ENCODE measurements at places on chromosomes 7 and 10. TPM values are rescaled to one million over a fixed set of nuclear protein-coding genes. Genes with fewer than 3 reads are reported as not detected.
A peak's percentile ranks its signal among the peaks of the same experiment; 100 is the strongest.

The PLCE1 gene
- total RNA-seq, result 42.9 TPM

GRCh38 chr7:50336894-50337703, 32.6 kb downstream of the IKZF1 start:
- DNase-seq, result no peak

- DNase-seq, result no peak
Measured at GRCh38 chr7:121166916-121167315, 161.9 kb upstream of the WNT16 start.

- DNase-seq, result no peak
Measured at GRCh38 chr10:61456095-61456789, 3.1 kb upstream of the TMEM26 start.

- DNase-seq, result no peak
Measured at GRCh38 chr7:14960721-14961120, 58.2 kb upstream of the DGKB start.

- no peak for DNase-seq
Measured at GRCh38 chr7:29377718-29378117, 183.1 kb downstream of the CHN2 start.

DNA sequence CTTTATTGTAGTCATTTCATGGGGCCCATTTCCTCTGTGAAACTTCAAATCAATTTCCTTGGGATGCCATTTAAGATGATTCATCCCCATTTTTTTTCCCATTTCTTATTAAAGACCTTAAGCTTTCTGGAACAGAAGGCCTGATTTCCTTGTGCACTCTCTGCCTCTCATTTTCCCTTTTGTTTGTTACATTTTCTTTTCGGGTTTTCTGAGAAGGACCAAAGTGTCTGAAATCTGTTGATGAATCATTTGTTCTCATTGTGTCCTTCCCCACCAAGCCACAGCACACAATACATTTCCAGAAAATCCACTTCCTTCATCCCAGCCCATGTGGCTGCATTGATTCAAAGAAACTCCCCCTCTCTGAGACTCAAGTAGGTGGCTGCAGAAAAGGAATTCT, 372.4 kb downstream of the SFMBT2 start:
- no peak for DNase-seq

The CALHM1 gene
- total RNA-seq, result not detected

- no peak for DNase-seq
Measured at GRCh38 chr10:119095640-119096039, 8.3 kb upstream of the DENND10 start.

- no peak for DNase-seq
Measured at GRCh38 chr7:149736478-149737360, 36.7 kb downstream of the ZNF467 start.

The ALOX5 gene
- 35.5 TPM for total RNA-seq

- no peak for DNase-seq
Measured at GRCh38 chr7:128352153-128352537, 8.4 kb upstream of the RBM28 start.

DNA sequence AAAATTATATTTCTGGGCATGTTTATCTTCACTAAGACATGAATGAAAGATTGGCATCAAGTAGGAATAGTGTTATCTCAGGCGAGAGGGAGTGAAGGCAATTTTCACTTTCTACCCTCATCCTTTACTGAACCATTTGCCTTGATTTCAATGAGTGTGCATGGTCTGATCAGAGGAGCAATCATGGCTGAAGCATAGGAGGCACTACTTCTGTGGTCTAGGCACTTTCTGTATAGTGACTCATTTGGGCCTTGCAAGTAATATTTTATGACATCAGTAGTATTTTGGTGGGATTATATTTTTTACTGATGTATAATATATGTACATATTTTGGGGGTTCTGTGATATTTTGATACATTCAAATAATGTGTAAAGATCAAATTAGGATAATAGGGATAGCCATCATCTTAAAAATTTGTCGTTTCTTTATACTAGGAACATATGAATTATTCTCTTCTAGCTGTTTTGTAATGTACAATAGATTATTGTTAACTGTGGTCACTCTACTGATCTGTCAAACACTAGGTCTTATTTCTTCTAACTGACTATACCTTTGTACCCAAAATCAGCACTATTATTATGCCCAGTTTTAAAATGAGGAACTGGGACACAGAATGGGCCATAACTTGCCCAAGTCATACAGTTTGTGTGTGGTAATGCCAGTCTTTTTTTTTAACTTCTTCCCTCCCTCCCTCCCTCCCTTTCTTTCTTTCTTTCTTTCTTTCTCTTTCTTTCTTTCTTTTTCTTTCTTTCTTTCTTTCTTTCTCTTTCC, 101.9 kb downstream of the RAB11FIP2 start:
- no peak for DNase-seq

- DNase-seq, result no peak
Measured at GRCh38 chr7:14021069-14021468, 31.6 kb upstream of the ETV1 start.

The OR9A2 gene
- total RNA-seq, result not detected

DNA sequence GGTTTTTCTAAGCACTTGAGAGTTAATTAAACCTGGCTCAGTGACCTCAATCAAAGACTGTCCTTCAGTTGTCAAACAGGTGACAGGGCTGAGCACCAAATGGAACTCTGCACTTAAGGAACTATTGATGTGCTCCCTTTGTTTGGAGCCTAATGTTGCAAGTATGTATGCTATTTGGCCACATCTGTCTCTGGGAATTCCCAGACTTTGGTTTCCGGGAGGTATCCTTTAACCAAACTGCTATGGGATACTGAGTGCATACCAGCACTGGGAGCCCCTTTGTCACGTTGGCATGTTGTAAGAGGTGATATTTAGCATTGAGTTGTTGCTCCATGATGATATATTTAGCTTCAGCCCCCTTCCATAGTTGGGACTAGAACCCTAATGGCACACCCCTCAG, 25.2 kb downstream of the ASZ1 start:
- no peak for DNase-seq

- DNase-seq, result peak; percentile 46
Measured at GRCh38 chr10:132698761-132699391, 87.1 kb downstream of the NKX6-2 start.

The HOXA2 gene
- 4.7 TPM for total RNA-seq

DNA sequence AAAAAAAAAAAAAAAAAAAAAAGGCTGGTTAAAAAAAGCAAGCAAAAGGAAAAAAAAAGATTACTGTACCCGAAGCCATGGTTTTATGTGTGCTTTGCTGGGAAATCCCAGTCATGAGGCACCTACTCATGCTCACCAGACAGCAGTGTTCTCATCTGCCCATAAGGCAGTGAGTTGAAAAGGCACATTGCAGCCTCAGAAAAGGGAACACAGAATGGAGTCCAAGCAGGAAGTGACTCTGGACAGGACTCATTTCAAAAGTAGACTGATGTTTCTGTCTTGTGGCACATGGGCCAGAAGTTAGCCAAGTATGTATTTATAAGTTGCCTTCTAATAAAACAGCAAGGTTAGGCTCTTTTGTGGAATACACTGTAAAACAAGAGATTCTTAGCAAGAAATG, 40.2 kb downstream of the PDSS1 start:
- DNase-seq, result no peak

DNA sequence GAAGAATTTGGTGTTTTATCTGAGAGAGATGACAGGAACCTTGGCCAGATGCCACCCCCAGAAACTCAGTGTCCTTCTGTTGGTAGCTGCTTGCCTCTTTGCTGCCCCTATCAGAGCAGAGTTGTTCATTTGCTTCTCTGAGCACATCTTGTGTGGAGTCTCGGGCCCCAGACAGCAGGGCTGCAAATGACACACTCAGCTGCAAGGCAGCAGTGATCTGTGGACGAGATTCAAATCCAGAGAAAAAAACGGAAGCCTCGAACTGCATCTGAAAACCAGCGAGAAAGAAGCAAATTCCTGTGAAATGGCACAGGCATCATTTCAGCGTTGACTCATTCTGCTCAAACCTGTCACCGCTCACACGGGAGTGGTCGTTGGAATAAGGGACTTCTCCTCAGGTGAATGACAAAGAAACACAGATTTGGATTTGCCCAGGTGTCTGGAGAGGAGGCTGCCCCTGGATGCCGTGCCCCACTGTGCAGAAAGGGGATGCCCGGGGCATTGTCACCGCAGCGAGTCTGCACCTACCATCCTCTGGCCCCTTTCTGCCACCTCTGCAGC, 144.7 kb downstream of the PFKFB3 start:
- DNase-seq, result no peak

- DNase-seq, result no peak
Measured at GRCh38 chr7:36182854-36183604, 30.0 kb downstream of the EEPD1 start.

DNA sequence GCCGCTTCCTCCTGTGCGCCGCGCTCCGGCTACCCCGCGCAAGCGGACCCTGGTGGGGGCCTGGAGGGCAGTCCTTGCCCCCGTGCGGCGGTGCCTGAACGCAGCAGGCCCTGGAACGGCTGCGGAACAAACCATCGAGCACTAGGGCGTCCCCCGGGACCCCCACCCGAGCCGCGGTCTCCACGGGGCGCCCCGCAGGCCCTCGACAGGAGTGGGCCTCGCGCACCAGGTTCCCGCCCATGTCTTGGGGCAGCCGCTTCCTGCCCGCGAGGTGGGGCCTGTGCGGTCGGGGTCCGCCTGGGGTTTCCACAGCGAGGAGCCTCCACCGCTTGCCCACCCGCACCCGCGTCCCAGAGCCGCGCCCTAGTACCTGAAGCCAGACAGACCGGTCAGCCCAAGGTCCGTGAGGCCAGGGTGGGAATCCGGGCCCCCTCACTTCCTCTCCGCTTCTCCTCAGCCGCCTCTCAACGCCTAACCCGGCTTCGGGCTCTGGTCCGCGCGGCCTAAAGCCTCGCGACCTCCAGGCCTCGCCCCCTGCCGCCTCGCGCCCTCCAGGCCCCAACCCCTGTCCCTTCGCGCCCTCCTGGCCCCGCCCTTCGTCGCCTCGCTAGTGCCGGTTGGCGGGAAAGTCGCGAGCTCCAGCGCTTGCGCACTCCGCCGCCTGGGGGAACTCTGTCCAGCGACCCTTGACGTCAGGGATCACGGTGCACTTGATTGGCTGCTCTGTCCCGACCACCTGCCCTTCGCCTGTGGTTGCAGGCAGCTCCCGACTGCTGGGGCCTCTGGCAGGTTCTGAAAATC, 7.0 kb upstream of the GBX1 start:
- DNase-seq, result peak; percentile 52

GRCh38 chr10:13959443-13960359, 371.0 kb downstream of the FRMD4A start:
- no peak for DNase-seq

The TRPV5 gene
- total RNA-seq, result not detected

The NDUFB2 gene
- total RNA-seq, result 216 TPM

The JMJD1C gene
- total RNA-seq, result 153 TPM

The STAMBPL1 gene
- total RNA-seq, result 116 TPM

- DNase-seq, result no peak
Measured at GRCh38 chr7:140607441-140607989, 33.1 kb downstream of the DENND2A start.

The PLEKHS1 gene
- total RNA-seq, result 42.0 TPM

DNA sequence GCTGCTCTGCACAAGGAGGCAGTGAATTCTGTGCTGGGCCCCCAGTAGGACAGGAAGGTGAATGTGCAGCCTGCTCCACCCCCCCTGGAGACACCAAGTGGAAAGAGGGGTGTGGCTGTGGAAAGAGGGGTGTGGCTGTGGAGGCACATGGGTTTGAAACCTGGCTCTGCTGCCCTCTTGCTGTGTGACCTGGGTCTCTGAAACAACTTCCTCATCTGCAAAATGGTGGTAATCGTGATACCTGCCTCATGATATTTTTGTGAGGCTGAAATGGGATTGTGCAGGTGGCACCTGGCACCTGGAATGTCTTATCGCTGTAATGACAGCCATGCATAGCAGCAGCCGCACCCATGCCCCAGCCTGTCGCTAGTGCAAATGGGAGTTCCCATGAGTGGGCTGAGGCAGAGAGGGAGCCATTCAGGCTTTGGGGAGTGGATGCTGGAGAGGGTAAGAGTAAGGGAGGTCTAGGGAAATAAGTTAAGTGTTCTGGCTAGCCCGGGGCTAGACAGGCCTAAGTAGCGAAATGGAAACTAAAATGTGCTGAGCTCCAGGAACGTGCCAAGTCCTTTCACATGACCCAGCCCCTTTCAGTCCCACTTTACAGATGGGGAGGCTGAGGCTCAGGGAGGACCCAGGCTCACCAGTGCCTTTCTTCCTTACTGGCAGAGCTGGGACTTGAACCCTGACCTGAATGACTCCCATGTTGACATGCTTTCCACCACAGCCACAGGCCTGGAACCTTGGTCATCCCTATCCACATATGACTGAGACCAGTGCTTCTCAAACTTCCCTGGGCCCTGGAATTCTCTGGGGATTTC, 35.0 kb downstream of the C10orf105 start:
- peak; percentile 33 for DNase-seq

- no peak for DNase-seq
Measured at GRCh38 chr7:81433206-81433605, 336.6 kb downstream of the HGF start.

- peak; percentile 56 for DNase-seq
Measured at GRCh38 chr10:124722798-124723783, 21.1 kb downstream of the FAM53B start.

- DNase-seq, result no peak
Measured at GRCh38 chr7:104160375-104160774, 47.4 kb downstream of the ORC5 start.

DNA sequence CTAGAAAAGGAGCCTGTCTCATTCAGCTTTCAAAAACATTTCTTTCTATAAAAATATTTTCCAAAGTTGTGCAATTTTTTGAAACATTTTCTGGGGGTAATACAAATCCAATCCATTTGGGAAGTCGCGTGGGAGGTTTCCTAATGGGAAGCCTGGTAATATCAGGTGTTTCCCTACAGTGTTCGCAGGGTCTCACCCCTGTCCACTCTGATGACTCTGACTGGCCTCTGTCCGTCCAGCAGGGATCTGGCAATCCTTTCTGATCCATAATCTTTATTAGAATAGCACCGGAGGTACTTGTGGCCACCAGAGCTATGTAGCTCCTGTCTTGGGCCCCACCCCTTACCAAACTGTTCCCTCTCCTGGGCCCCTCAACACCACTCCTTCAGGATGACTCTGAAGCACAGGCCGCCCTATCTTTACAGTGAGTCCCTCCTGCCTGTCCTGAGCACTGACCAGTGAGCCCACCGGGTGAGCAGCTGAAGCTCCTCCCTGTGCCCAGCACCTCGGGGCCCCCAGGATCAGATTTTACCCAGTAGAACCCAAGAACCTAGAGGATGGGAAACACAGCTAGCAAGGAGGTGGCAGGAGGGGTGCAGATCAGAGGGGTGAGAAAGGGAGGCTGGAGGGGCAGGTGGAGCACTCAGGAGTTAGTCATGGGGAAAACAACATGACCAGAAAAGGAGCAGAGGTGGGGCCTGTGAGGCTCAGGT, 84.8 kb downstream of the PTPRE start:
- DNase-seq, result no peak

- DNase-seq, result no peak
Measured at GRCh38 chr7:94188350-94188749, 184.2 kb upstream of the BET1 start.

DNA sequence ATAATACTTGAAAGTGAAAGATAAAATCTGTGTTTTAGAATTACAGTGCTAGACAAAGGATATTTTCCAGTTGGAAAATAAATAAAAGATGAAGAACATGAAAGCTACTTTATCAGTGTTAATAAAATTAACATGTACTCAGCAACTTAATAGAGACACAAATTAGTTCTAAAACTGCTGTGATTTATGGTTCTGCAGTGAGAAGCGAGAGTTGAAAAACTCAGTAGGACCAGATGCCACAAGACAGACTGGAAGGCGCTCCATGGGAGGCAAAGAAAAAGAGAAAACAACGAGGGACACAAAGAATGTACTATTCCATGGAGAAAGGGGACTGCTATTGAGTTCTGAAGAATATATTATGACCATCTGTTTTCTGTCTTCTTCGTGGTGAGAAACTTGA, 590.4 kb downstream of the PHTF2 start:
- no peak for DNase-seq

The MCMBP gene
- 24.4 TPM for total RNA-seq

- DNase-seq, result no peak
Measured at GRCh38 chr7:142450695-142451094, 192.8 kb upstream of the PRSS58 start.

The EBF3 gene
- 1.9 TPM for total RNA-seq

Measured in Peyer's patch (tissue), 4 donors.